Transverse colon (tissue), 4 donors: ENCODE measurements at places on chromosomes 5 and 9. TPM values are rescaled to one million over a fixed set of nuclear protein-coding genes. Genes with fewer than 3 reads are reported as not detected.
A peak's percentile ranks its signal among the peaks of the same experiment; 100 is the strongest.

Gene HSD17B3
- total RNA-seq, result not detected

- DNase-seq, result peak; percentile 27
These were observed 48.9 kb downstream of the DYNC2I2 start for GRCh38 chr9:128607642-128608350.

- DNase-seq, result no peak
These were observed 77.7 kb upstream of the ADAMTSL1 start for GRCh38 chr9:18396102-18396728.

DNA sequence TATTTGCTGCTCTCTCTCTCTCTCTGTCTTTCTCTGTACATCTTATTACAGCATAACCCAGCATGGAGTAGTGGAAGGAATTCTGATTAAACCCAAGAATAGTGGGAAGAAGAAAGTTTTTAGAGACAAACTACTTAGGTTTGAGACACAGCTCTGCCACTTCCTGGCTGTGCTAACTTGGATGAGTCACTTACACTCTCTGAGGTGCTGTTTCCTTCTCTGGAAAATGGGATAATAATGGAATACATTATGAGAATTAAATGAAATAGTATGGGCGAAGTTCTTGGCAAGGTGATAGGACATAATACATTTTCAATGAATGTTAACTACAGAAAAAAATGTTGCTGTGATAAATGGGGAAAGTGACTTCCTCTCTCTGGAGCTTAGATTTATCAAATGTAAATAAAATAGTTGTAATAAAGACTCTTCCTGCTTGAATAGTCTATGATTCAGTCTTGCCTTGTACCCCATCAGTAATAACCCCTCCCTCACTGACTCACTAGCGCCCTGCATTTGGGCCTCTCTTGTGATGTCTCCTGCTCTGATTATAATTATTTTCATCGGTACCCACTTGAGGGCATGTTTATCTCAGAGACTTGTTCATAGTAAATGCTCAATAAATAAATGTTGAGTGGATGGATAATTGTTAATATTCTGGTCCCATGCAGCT lies 27.6 kb downstream of the KIF4B start:
- DNase-seq, result no peak
